Adrenal gland (tissue), 19 donors: ENCODE measurements at places on chromosomes 2 and 18. TPM values are rescaled to one million over a fixed set of nuclear protein-coding genes. Genes with fewer than 3 reads are reported as not detected.
A peak's percentile ranks its signal among the peaks of the same experiment; 100 is the strongest.

GRCh38 chr2:127105656-127106456 lies 1.1 kb downstream of the BIN1 start:
- H3K4me1 ChIP-seq, result peaks cover 29% of the 10 kb centered on the region
- H3K36me3 ChIP-seq, result no peaks in the 10 kb centered on the region
- peak overlapping the region; percentile 60 for H3K27ac ChIP-seq

GRCh38 chr2:3641841-3642421 lies 16.1 kb upstream of the ALLC start:
- no peak overlapping the region for H3K27ac ChIP-seq
- no peaks in the 10 kb centered on the region for H3K27me3 ChIP-seq
- peak; percentile 25 for DNase-seq
- H3K36me3 ChIP-seq, result no peaks in the 10 kb centered on the region
- H3K4me1 ChIP-seq, result no peaks in the 10 kb centered on the region
- H3K4me3 ChIP-seq, result no peak overlapping the region

DNA sequence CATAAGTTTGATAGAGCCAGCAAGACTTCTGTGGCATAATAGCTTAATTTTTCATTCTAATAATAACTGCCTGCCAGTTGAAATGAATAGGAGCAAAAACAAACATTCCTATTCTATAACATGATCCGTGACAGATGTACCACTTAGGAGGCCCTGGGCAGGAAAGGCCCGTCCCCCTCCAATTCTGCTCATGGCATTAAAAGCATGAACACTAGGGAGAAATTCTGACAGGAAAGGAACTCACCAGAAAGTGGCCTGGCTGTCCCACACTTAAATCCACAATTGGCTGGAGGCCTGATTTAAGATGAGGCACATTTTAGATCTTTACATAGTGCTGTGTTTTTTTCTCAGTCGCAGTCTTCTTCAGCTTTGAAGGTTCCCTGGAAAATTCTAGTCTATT lies 261.9 kb upstream of the ETAA1 start:
- no peak overlapping the region for H3K27ac ChIP-seq
- H3K36me3 ChIP-seq, result no peaks in the 10 kb centered on the region
- no peak for DNase-seq
- H3K4me1 ChIP-seq, result peaks cover 13% of the 10 kb centered on the region
- H3K4me3 ChIP-seq, result no peak overlapping the region
- no peaks in the 10 kb centered on the region for H3K27me3 ChIP-seq

DNA sequence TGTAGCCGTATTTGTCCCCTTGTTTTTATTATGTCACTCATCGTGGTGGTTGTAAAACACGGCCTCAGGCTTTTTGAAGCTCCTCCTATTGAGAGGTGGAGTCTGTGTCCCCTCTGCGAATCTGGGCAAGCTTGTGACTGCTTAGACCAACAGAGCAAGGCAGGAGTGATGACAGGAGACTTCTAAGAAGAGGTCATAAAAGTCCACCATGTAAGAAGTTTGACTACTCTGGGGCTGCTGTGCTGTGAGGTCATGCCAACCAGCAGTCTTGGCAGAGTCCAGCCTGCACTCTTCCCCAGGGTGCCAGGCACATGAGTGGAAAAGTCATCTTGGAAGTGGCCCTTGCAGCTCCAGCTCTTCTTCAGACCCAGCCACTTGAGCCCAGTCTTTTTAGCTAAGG lies 83.8 kb upstream of the SPTBN1 start:
- H3K36me3 ChIP-seq, result no peaks in the 10 kb centered on the region
- H3K27me3 ChIP-seq, result no peaks in the 10 kb centered on the region
- H3K4me1 ChIP-seq, result peaks cover 9% of the 10 kb centered on the region
- no peak overlapping the region for H3K4me3 ChIP-seq
- H3K27ac ChIP-seq, result no peak overlapping the region

GRCh38 chr2:42922293-42922692 lies 129.9 kb upstream of the HAAO start:
- DNase-seq, result no peak
- H3K27ac ChIP-seq, result no peak overlapping the region
- no peaks in the 10 kb centered on the region for H3K27me3 ChIP-seq
- no peak overlapping the region for H3K4me3 ChIP-seq

GRCh38 chr2:161713706-161714105 lies 89.5 kb downstream of the SLC4A10 start:
- H3K36me3 ChIP-seq, result no peaks in the 10 kb centered on the region
- no peak for DNase-seq
- no peak overlapping the region for H3K4me3 ChIP-seq
- H3K27ac ChIP-seq, result no peak overlapping the region

DNA sequence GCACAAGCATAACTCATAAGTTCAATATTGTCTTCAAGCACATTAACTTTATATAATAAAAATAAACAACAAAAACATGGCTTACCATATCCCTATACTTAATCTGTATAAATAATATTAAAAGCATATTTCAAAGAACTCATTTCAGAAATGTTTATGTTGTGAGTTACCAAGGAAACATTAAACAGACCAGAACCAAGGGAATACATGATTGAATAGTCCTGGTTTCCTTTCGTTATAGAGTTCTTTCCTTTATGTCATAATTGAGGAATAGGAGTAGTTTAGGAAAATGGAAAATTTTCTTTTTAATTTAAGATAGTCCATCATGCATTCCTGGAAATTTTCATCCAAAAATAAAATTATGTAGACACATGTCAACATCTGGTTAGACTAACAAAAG lies 343.0 kb downstream of the ERBB4 start:
- no peak overlapping the region for H3K27ac ChIP-seq
- no peaks in the 10 kb centered on the region for H3K36me3 ChIP-seq
- no peak overlapping the region for H3K4me3 ChIP-seq
- no peaks in the 10 kb centered on the region for H3K4me1 ChIP-seq

DNA sequence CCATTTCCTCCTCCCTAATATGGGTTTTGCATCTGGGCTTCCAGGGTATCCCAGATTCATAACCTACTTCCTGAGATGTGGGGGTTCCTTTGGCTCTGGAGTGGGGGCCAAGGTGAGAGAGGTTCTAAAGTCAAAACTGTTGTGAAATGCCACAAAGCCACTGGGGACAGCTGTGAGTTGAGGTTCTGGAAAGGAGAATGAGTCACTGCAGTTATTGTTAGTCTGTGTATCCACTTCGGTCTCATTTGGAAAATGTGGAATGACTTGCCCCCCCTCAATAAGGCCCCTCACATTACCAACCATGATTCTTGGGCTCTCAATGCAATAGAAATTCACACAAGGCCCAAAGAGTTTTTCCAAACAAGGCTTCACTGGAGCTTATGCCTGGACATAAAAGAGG lies 51.1 kb upstream of the LGALSL start:
- DNase-seq, result no peak
- peaks cover 62% of the 10 kb centered on the region for H3K4me1 ChIP-seq
- peak overlapping the region; percentile 94 for H3K27ac ChIP-seq
- H3K36me3 ChIP-seq, result no peaks in the 10 kb centered on the region

DNA sequence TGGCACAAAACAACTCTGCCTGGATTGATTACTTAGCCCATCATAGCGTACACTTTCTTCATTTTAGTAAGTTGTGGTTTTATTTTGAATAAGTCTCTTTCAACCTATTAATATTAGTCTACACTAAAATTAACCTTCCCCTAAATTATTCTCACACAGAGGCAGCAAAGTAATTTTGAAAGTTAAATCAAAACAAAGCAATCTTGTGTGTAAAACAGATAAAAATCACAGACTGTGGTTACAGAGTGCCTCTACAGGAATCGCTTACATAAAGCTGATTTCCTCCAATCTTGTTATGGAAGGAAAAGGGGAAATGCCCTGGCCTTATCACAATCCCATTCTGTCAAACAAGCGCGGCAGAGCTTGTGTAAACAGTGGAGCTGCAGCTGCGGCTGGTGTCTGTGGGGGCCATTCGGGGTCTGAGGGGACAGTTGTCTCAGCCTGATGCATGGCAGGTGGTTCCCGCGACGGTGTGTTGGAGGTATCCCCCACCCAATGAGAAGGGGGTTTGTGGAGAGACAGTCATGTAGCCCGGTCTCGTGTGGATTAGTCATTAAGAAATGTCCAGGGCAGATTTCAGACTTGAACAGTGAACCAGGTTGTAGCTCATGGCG lies 42.1 kb downstream of the BCL2L11 start:
- no peaks in the 10 kb centered on the region for H3K27me3 ChIP-seq
- H3K27ac ChIP-seq, result no peak overlapping the region
- DNase-seq, result no peak
- no peaks in the 10 kb centered on the region for H3K4me1 ChIP-seq
- H3K36me3 ChIP-seq, result no peaks in the 10 kb centered on the region
- H3K4me3 ChIP-seq, result no peak overlapping the region

DNA sequence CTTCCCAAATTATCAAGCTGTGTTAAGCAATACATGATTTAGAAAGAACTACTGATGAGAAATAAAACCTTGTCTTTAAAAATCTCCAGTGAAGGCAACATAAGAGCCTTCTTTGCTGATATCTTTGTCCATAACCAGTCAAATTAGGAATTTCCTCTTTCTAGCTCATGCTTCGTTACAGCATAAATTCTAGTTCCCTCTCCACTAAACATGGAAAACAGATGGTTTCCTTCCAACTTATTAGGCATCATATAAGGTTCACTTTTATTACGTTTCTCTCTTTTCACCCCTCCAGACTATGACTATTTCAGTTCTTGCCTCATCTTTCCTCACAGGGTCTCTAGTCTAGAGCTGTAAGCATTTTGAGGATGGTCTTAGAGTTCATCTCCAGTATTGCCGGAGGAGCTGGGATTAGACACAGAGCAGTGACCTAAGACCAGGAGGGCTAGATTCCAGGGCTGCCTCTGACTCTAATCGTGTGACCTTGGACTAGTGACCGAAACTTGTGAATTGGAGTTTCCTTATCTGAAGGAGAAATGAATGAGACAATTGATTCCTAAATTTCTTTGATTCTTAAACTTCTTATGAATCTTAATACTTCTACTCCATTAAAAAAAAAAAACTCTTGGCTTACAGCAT lies 195.5 kb upstream of the APCDD1 start:
- no peak overlapping the region for H3K4me3 ChIP-seq
- DNase-seq, result no peak
- H3K36me3 ChIP-seq, result no peaks in the 10 kb centered on the region

- H3K36me3 ChIP-seq, result no peaks in the 10 kb centered on the region
- no peak overlapping the region for H3K4me3 ChIP-seq
- H3K4me1 ChIP-seq, result peaks cover 12% of the 10 kb centered on the region
Measured at GRCh38 chr2:30484995-30485394, 37.9 kb downstream of the LCLAT1 start.

DNA sequence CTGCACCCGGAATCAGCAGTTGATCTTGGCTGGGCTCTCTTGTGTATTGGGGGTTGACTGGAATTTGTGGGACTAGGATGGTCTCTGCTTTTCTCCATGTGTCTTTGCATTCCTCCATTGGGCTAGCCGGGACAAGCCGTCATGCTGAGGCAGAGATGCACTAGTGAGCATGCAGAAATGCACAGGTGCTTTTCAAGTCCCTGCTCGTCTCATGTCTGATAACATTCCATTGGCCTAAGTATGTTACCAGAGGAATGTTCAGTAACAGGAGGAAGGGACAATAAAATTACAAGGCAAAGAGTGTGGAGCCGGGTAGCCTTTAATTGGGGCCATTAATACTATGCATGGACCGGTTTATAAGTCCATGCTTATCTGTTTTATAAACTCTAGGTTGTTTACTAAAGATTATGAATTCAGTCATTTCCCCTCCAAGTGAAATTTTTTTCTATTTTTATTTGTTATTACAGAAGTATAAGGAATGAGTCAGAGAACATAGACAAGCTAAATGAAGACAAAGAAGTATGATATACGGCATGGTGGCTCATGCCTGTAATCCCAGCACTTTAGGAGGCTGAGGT lies 24.4 kb upstream of the AAK1 start:
- DNase-seq, result no peak
- H3K4me3 ChIP-seq, result no peak overlapping the region
- no peaks in the 10 kb centered on the region for H3K27me3 ChIP-seq
- no peak overlapping the region for H3K27ac ChIP-seq
- H3K4me1 ChIP-seq, result peaks cover 8% of the 10 kb centered on the region

DNA sequence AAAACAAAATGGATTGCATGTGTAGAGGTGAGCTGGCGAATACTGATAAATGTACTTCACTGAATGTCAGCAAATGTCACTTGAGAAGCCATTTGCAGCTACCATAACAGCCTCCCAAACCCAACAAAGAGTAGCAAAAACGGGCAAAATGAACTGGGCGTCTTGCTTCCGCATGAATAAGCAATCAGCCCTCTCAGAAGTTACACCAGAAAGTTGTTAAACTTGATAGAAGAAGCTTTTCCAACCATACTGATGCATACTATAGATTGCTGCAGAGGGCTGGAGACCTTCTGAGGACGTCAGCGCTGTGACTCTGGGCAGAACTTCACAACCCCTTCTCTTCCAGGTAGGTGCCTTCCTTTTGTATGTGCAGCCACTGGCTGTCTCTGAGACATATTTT lies 18.7 kb upstream of the SIX3 start:
- H3K27me3 ChIP-seq, result peaks cover 48% of the 10 kb centered on the region
- no peaks in the 10 kb centered on the region for H3K4me1 ChIP-seq
- H3K36me3 ChIP-seq, result no peaks in the 10 kb centered on the region
- H3K4me3 ChIP-seq, result no peak overlapping the region
- DNase-seq, result no peak
- no peak overlapping the region for H3K27ac ChIP-seq

The MAL gene
- 0.32 TPM for total RNA-seq

DNA sequence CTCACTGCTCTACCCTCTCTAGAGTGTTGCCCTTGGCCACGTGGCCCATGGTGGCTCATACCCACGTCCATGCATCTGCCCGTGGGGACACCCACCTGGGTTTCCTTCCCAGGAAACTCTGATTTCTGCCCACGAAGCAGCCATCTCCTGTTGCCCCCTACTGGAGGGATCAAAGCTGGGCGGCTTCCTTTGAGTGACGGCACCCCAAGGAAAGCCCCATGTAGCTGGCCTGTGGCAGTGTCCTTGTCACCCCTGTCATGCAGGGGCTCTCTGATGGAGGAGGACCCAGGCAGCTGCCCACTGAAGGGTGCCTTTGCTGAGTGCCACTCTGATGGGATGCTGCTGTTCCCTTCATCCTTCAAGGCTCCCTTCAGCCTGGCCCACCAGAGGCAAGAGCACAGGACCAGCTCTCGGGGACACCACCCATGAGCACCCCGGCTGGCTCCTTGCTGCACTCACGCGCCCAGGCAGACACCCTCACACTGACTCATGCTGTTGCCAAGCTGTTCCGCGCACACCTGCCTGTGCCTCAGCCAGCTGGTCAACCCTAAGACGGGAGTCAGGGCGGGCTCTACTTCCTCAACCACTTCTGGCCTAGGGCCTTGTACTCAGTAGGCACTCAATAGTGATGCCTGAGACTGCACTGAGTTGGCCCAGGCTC lies 101.1 kb downstream of the CTIF start:
- no peaks in the 10 kb centered on the region for H3K4me1 ChIP-seq
- no peak overlapping the region for H3K4me3 ChIP-seq
- no peak overlapping the region for H3K27ac ChIP-seq
- no peaks in the 10 kb centered on the region for H3K36me3 ChIP-seq

The BOLA3 gene
- total RNA-seq, result 65.1 TPM

DNA sequence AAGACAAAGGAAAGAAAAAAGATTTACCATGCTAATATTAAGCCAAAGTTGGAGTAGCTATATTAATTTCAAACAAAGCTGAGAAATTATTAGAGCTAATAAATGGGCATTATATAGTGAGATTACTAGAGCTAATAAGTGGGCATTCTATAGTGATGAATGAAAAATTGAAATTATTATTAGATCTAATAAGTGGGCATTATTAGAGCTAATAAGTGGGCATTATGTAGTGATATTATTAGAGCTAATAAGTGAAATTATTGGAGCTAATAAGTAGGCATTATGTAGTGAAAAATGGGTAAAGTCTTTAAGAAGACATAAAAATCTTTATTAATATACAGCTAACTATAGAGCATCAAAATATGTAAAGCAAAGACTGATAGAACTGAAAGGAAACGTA lies 745.7 kb downstream of the TRIB2 start:
- no peak overlapping the region for H3K27ac ChIP-seq
- no peak overlapping the region for H3K4me3 ChIP-seq
- H3K36me3 ChIP-seq, result no peaks in the 10 kb centered on the region
- no peaks in the 10 kb centered on the region for H3K4me1 ChIP-seq

GRCh38 chr18:41128545-41128944 lies 826.5 kb upstream of the PIK3C3 start:
- H3K36me3 ChIP-seq, result no peaks in the 10 kb centered on the region
- H3K4me1 ChIP-seq, result no peaks in the 10 kb centered on the region
- no peak overlapping the region for H3K27ac ChIP-seq
- no peak overlapping the region for H3K4me3 ChIP-seq
